Psoas muscle (tissue), 8 donors: ENCODE measurements at places on chromosomes 4 and X. TPM values are rescaled to one million over a fixed set of nuclear protein-coding genes. Genes with fewer than 3 reads are reported as not detected.

DNA sequence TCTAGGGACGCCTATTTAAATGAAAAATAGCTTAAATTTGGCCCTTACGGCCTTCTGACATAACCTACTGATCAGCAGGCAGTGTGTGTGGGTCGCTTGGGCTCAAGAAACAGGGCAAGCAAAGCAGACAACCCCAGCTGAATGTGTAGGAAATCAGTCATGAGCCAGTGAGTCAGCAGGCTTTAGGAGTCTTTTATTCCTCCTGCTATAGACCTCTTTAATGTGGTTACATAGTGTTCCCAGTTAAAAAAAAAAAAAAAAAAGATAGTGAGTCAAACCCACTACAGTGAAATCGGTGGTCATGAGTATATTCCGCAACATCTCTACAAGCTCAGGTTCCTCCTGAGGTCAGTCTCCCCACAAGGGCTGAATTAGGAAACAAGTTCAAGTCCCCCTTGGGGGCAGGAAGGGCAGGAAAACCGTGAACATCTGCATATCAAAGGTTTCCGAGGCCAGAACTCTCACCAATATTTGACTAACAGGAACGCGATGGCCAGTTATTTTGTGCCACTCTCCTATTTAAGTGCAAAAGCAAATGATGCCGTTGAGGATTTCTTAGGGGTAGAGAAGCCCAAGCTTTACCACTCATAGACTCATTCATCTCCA is 32.7 kb downstream of the ACSL1 start:
- DNase-seq = no peak
- peaks cover 73% of the 10 kb centered on the region for H3K4me1 ChIP-seq
- H3K4me3 ChIP-seq = no peak overlapping the region
- no peaks in the 10 kb centered on the region for H3K27me3 ChIP-seq
- H3K36me3 ChIP-seq = peaks cover 11% of the 10 kb centered on the region

- H3K4me3 ChIP-seq = no peak overlapping the region
- no peaks in the 10 kb centered on the region for H3K36me3 ChIP-seq
Observed at GRCh38 chr4:119111296-119111695, 24.3 kb upstream of the MYOZ2 start.

DNA sequence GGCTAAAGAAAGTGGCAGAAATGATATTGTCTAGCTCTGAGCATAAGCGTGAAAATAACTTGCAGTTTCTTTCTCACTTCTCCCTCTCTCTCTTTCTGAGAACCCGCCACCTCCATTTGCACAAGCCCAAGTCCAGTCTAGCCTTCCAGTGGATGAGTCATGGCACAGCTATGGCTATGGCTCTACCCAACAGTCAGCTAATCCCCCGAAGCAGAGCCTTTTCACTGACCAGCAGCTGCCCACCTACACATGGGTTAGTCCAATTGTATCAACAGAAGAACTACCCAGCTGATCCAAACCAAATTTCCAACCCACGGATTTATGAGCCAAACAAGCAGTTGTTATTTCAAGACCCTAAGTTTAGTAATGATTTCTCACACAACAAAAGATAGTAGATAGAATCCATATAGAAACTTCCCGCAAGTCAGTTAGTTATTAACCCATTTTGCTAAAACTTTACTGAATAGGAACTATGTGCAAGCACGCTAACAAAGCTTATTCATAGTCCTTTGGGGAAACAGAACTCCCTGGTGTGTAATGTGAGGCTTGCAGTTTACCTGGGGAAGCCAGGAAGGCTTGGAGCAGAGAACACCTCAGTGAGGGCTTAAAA is 282.3 kb downstream of the INPP4B start:
- H3K27me3 ChIP-seq = no peaks in the 10 kb centered on the region
- no peaks in the 10 kb centered on the region for H3K36me3 ChIP-seq
- DNase-seq = no peak
- no peaks in the 10 kb centered on the region for H3K4me1 ChIP-seq
- H3K4me3 ChIP-seq = no peak overlapping the region

- H3K27me3 ChIP-seq = no peaks in the 10 kb centered on the region
- H3K4me3 ChIP-seq = no peak overlapping the region
- DNase-seq = no peak
- H3K4me1 ChIP-seq = no peaks in the 10 kb centered on the region
- no peaks in the 10 kb centered on the region for H3K36me3 ChIP-seq
Observed at GRCh38 chr4:6507345-6507744, 34.9 kb upstream of the PPP2R2C start.

SUPT20HL2 gene
- not detected for total RNA-seq

GRCh38 chr4:36638273-36638811 is 356.9 kb downstream of the DTHD1 start:
- H3K27ac ChIP-seq = no peak overlapping the region
- no peaks in the 10 kb centered on the region for H3K27me3 ChIP-seq
- no peak for DNase-seq

- no peaks in the 10 kb centered on the region for H3K27me3 ChIP-seq
- no peak overlapping the region for H3K4me3 ChIP-seq
- no peaks in the 10 kb centered on the region for H3K36me3 ChIP-seq
- no peaks in the 10 kb centered on the region for H3K4me1 ChIP-seq
Observed at GRCh38 chr4:178809921-178810320, 1367.7 kb upstream of the AGA start.

SPANXN3 gene
- total RNA-seq = not detected

- no peaks in the 10 kb centered on the region for H3K27me3 ChIP-seq
- H3K4me1 ChIP-seq = no peaks in the 10 kb centered on the region
- H3K36me3 ChIP-seq = no peaks in the 10 kb centered on the region
- no peak overlapping the region for H3K27ac ChIP-seq
- no peak overlapping the region for H3K4me3 ChIP-seq
- DNase-seq = no peak
Observed at GRCh38 chr4:40581254-40582140, 48.2 kb downstream of the RBM47 start.

GRCh38 chr4:37464373-37465128 is 220.0 kb downstream of the NWD2 start:
- no peak for DNase-seq
- H3K27ac ChIP-seq = no peak overlapping the region
- H3K4me1 ChIP-seq = no peaks in the 10 kb centered on the region
- no peaks in the 10 kb centered on the region for H3K27me3 ChIP-seq
- no peak overlapping the region for H3K4me3 ChIP-seq

DNA sequence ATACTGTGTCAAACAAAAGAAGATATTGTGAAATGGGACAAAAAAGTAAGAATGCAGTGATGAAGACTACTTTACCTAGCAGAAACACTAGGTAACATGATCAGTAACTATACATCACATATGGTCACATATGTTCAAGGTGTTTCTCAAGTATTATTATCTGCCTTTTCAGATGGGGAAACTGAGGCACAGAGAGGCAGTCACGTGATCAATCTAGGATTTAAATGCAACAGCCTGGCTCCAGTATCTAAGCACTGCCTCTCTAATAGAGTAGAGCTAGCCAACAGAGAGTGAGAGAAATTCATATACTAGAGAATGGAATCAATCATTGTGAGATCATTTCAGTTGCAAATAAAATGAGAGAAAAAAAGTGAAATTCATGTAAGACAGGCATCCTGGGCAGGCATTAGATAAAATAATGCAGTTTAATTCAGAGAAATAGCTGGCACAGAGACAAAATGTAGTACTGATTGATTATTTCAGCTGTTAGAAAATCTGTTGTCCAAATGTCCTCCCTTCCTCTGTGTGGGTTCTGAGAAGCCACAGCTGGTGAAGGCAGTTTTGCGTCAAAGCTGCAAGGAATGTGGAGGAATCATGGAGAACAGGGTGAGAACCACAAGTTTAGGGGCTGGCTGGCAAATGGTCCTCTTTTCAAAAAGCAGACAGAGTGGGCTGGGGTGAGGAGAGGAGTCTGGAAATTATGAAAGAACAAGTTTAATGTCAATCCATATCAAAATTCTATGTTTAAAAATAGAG is 26.0 kb downstream of the SMIM43 start:
- H3K27me3 ChIP-seq = no peaks in the 10 kb centered on the region
- DNase-seq = no peak
- H3K4me3 ChIP-seq = no peak overlapping the region
- no peak overlapping the region for H3K27ac ChIP-seq
